ENCODE measurements at places on chromosomes 16 and 17.

- peak; percentile 97 for DNase-seq
These were observed 6.7 kb upstream of the CD68 start for GRCh38 chr17:7572588-7573323.

DNA sequence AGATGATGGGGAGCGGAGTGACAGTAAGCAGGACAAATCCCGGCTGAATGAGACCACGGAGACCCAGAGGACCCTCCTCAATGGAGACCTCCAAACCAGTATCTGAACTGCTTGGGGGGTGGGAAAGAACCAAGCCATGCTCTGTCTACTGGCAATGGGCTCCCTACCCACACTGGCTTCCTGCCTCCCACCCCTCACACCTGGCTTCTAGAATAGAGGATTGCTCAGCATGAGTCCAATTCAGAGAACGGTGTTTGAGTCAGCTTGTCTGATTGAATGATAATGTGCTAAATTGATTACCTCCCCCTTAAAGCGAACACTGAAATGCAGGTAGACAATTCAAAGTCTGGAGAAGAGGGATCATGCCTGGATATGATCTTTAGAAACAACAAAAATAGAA, 5.5 kb downstream of the SSTR2 start:
- DNase-seq: no peak

DNA sequence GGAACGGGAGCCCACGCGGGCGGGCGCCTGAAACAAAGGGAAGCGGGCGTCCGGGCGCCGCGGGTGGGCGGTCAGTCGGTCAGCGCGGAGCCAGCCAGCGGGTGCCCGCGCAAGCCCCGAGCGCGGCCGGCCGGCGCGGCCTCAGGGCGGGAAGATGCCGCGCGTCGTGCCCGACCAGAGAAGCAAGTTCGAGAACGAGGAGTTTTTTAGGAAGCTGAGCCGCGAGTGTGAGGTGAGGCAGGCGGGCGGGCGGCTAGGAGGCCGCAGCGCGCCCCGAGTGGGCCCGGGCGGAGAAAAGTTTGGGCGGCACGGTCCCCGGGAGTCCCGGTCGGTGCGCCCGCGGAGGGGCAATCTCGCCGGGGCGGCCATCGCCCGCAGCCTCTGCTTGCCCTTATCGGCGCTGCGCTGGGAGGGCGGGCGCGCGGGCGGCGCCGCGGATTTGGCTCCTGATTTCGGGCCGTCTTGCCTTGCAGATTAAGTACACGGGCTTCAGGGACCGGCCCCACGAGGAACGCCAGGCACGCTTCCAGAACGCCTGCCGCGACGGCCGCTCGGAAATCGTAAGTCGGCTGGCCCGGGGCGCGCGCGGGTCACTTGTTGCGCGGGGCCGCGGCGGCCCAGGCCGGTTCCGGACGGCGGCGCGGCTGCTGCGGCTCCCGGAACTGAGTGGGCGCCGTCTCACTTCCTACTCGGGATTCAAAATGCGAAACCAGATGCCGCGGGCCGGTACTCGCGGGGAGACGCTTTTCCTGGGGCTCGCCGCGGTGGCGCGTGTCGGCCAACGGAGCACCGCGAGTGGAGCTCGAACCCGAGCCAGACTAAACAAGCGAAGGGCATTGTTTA, 526 bp downstream of the CBFB start:
- DNase-seq: peak; percentile 62

DNA sequence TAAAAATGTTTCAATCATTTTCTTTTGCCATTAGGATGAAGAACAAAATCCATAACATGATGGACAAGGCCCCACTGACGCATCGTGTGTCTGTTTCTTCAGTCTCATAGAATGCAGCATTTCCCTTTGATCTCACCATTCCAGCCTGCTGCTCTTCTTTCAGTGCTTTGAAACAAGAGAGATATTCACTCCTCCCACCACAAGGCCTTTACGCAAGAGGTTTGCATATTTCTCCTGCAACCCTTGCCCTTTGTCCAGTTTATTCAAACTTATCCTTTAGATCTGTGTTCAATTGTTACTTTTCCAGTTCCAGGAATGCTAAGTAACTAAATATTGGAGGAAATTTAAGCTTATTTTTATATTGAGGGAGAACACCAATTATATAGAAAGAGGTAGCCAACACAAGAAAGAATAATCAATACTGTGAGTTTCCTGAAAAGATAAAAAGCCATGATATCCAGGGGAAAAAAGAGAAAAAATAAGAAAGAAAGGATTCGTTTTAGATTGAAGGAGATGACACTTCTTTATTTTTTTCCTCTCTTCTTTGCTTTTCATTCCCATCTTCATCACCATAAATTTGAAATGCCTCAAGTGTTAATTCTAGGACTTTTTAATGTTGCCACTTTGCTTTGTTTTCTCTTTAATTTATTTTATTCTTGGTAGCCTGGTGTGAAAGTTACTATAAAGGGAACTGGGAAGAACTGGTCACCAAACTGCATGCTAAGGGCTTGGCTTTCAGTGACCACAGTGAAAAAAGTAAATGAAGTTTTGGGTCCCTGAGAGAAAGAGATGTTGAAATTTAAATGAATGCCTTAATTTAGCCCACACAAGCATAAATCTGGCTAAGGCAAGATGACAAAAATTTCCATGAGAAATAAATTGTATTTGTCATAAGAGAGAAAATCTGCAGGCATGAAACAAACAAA, 102.1 kb downstream of the KIF2B start:
- DNase-seq: no peak

DNA sequence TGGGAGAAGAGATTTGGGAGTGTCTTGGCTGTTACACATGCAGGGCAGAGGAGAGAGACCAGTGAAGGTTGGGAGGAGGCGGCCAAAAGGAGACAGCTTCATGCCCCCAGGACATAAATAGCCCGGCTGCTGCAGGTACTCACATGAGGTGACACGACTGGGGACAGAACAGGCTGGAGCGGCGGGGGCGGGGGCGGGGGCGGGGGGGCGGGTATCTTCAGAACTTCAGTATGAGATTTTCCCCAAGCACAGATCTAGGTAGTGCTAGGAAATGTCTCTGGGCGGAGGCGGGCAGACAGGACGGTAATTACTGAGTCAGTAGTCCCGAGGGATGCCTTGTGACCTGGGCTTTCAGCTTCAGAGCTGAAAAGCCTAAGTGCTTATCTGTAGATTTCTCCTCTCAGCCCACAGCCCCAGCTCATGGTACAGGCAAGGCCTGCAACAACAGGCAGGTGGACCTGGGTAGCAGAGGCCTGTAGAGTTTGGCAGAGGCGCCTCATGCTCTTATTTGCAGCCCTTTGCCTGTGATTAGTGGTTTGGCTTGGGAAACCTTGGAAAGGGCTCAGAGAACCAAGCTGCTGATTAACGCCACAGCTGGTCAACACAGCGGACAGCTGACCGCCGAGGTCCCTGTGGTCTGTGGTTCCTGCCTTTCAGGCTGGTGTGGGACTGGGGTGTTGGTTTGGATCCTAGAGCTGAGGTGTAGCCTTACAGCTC, 24.5 kb downstream of the UNK start:
- no peak for DNase-seq

- no peak for DNase-seq
These were observed 214.0 kb upstream of the CIBAR2 start for GRCh38 chr16:85326113-85326793.

DNA sequence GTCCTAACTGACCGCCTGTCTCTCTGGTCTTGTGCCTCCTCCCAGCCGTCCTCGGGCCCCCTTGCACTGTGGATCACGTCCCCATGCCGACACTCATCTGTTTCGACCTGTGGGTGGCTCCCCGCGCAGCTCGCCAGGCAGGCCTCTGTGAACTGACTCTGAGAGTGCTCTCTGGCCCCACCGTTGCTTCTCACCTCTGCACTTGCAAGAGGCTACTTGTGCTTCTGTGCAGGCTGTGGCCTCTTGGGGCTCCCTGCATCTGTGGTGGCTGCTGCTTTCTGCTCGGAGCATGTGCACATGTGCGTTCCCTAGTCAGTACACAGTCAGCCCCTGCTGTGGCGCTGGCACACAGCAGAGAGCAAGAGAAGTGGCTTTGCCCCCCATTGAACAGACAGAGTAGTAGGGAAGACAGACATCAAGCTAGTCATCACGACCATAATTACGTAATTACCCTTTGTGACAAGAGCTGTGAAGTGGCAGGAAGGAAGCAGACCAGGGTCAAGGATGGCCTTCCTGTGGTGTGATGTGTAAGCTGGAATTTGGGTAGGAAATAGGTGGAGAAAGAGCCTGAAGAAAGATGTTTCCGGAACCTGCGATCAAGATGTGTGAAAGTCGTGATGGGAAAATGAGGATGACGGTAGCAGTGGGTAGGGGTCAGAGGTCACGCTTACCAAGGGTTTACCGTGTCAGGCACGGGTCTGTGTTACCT, 256.0 kb upstream of the CACNG5 start:
- DNase-seq: no peak

DNA sequence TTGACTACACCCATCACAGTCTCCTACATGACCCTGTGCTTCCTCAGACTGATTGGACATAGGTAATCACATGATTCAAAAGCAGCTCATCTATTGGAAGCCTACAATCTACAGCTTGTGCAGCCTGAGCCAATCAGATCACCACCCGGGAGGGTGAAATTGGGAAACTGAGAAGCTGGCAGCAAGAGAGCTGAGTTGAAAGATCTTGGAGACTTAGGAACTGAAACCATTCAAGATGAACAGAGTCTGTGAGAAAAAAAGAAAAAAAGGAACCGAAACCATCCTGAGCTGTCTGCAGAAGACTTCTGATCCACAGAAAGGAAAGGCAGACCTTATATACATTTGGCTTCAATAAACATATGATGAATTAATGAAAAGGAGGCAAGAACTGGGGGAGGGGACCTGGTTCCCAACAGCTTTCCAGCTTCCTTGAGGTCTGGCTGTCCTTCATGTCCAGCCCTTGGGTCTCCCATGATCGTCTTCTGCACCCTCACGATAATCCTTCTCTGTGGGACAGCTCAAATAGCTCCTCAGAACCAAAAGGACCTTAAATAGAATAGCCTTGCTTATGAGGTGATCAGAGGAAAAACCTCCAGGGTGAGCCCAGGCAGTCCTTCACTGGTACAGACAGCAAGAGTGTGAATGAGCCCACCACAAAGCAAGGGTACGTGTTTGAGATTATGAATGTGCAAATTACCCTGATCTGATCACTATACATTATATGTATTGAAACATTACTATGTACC, 32.6 kb downstream of the PLXDC1 start:
- peak; percentile 96 for DNase-seq

GRCh38 chr16:30585400-30586191, at the start of gene ZNF785:
TSS of gene ZNF785 (minus strand) at chr16:30585697. CDS start at chr16:30585611, 86 bp downstream.
- DNase-seq: peak; percentile 97

- no peak for DNase-seq
These were observed at the start of gene KATNB1 for GRCh38 chr16:57735755-57736418. TSS of gene KATNB1 (plus strand) at chr16:57735770. CDS start at chr16:57737244, 1,474 bp downstream.

GRCh38 chr17:74512624-74513091, 18.6 kb downstream of the CD300LB start:
- DNase-seq: no peak

DNA sequence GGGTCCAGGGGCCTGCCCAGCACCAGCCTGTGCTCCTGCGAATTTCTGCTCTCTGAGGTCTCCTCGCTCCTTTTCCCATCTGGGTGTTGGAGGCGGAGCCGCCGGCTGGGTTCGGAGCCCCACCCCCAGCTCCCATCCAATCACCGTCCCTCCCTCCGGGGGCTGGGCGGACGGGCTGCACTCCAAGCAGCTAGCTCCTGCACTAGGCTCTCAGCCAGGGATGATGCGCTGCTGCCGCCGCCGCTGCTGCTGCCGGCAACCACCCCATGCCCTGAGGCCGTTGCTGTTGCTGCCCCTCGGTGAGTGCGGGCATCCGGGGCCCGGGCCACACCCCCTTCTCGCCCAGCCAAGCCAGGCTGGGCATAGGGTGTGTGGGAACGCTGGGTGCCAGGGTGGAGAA, at the start of gene NRN1L:
Gene NRN1L (plus strand): TSS at position 202 of the 400 bp plus-strand sequence. CDS start 19 bp downstream, at position 221.
- DNase-seq: no peak

- peak; percentile 2 for DNase-seq
These were observed 454.8 kb upstream of the CDH11 start for GRCh38 chr16:65576631-65577030.

DNA sequence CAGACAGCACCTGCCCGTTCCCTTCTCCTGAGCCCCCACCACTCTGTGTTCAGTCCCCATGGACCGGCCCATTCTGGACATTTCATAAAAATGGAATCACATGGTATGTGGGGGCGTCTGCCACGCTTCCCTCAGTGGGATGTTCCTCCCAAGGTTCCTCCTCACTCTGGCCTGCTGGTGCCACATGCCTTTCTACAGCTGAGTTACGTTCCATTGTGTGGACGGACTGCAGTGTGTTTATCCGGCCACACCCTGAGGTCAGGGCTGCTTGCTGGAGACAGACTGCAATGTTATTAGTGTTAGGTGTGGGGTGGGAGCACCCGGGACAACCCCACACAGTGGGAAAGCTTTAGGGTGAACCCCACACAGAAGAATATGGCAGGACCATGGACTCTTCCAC, 5.9 kb upstream of the AATK start:
- DNase-seq: no peak

- no peak for DNase-seq
These were observed 918.1 kb upstream of the CDH8 start for GRCh38 chr16:62954144-62955032.

DNA sequence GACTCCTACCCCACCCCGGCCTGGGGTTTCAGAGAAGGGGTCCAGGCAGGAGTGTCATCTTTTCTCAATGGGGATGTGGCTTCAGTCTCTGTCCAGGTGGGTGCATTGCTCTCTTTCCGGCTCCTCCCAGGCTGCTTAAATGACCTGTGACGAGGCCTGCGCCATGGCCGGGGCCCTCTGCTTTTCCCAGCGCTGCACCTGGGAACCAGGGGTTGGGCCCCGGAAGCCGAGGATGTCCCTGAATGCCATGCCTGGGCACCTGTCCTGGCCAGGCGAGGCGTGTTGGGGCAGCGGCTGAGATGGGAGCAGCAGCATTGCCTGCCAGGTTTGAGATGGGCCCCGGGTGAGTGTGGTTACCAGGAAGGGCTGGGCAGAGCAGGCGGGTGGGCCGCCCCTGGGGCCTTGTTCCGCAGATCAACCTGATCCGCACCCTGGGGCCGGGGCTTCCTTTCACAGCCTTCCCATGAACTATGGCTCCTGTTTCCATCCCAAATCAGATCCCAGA, 147.4 kb downstream of the SEC14L1 start:
- no peak for DNase-seq

GRCh38 chr16:12907670-12908233, 6.4 kb downstream of the SHISA9 start:
- peak; percentile 35 for DNase-seq

DNA sequence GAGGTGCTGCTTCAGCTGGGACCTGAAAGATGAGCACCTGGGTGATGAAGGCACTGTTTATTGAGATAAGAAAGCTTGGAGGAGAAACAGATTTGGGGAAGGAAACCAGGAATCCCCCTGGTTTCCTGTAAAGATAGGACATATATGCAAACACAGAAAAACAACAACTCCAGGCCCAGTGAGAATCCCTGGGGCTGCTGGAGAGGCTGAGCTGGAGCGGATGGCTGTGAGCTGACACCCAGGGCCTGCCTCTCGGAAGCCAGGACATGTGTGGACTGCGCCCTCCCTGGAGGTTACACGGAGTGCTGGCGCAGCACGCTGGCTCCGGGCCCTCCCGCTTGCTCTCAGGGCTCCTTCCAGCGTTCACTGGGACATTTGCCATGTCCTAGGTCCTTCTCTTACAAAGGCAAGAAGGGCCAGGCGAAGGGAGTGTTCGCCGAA, 57.5 kb downstream of the CYB5B start:
- DNase-seq: no peak

- no peak for DNase-seq
These were observed 1.8 kb upstream of the HNF1B start for GRCh38 chr17:37746617-37747016.

Measured in NAMALWA (cell line).